Uterus (tissue), 4 donors: ENCODE measurements at places on chromosomes 5 and 9.

- no peaks in the 10 kb centered on the region for H3K36me3 ChIP-seq
- no peaks in the 10 kb centered on the region for H3K4me1 ChIP-seq
- H3K4me3 ChIP-seq, result no peak overlapping the region
- DNase-seq, result no peak
- no peaks in the 10 kb centered on the region for H3K27me3 ChIP-seq
Observed at GRCh38 chr5:68521776-68522175, 306.2 kb downstream of the PIK3R1 start.

- H3K4me1 ChIP-seq, result no peaks in the 10 kb centered on the region
- no peak for DNase-seq
- no peaks in the 10 kb centered on the region for H3K36me3 ChIP-seq
- no peak overlapping the region for H3K27ac ChIP-seq
Observed at GRCh38 chr5:128052780-128053179, 30.8 kb upstream of the SLC12A2 start.

DNA sequence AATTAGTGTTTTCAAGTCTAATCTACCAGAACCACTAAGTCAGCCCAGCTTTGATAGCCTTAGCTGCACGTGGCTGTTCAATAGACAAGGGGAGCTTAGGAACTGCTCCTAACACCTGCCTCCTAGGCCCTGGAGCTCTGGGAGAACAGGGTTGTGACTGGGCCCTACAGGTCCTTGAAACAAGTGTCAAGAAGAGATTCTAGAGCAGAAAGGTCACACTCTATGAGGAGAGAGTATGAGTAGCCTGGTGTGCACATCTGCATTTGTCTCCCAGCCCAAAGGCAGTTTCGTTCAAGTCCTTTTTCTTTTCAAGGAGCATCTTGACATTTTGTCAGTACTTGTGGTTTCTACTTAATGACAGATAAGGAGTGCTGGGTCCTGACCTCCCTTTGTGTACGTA, 206.1 kb downstream of the PRELID2 start:
- H3K36me3 ChIP-seq, result no peaks in the 10 kb centered on the region
- no peaks in the 10 kb centered on the region for H3K27me3 ChIP-seq
- H3K4me3 ChIP-seq, result no peak overlapping the region
- no peaks in the 10 kb centered on the region for H3K4me1 ChIP-seq
- H3K27ac ChIP-seq, result no peak overlapping the region
- no peak for DNase-seq

GRCh38 chr5:38806775-38807258, 39.0 kb upstream of the OSMR start:
- H3K27ac ChIP-seq, result no peak overlapping the region
- H3K36me3 ChIP-seq, result no peaks in the 10 kb centered on the region
- no peaks in the 10 kb centered on the region for H3K27me3 ChIP-seq
- DNase-seq, result no peak
